Activated CD8-positive, alpha-beta memory T cell treated with anti-CD3 and anti-CD28 coated beads, Interleukin-2, amount 50 U/mL, for 4 hours (primary cell): ENCODE measurements at places on chromosomes 6 and 20.

- no peak for DNase-seq
Measured at GRCh38 chr6:6591778-6592465, 3.4 kb downstream of the LY86 start.

DNA sequence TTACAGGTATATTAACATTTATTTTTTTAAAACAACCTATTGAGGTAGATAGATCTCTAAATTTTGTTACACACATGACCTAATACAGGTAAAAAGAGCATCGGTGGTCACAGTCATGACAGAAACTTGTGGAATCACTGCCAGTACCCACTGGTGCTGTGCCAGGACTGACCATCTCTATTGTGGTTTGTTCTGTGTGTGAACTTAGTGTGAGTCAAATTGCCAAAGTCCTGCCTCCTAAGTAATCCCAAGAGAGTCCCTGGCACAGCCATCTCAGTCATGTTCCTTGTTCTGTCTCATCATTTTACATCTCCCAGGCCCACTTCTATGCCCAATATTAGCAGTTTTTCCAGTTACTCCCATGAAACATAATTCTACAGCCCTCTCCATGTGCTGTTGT lies 21.4 kb downstream of the GSTA2 start:
- no peak for DNase-seq

DNA sequence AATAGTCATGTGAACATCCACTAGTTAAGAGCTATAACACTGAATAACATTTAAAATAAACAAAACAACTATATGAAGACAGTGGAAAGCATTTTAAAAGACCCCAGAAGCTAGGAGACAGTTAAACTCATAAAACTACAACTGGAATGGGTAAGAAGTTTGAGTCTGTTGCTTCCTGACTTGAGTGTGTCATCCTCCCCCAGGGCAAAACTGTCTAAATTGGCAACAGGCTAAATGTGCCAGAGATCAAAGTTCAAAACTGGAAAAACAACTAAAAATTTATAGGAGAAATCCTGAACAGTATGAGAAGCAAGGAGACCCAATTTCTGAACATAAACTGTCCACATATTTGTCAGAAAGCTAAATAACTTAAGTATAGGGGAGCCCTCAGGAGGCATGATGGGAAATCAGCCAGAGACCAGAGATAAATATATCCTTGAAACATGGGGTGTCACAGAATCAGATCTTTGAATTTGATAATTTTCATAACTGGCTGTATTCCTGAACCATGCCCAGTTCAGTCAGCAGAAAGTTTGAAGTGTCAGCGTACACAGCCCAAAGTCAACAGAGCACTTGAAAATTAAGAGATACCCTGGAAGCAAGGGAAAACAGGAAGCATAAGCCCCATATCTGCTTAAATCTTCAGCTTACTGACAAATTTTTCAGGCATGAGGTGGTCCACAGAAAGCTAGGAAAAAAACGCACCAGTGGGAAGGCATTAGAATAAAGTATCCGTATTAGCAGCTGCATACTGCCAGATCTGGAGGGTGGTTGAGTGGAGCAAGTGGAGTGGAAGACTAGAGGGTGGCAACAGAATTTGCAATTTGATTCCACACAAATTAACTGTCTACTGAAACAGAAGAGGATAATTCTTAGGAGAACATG lies 516.1 kb upstream of the MAN1A1 start:
- no peak for DNase-seq

GRCh38 chr6:124797224-124797623 lies 165.0 kb upstream of the RNF217 start:
- no peak for DNase-seq

- DNase-seq = no peak
Measured at GRCh38 chr6:105178110-105178509, 1.7 kb downstream of the POPDC3 start.

DNA sequence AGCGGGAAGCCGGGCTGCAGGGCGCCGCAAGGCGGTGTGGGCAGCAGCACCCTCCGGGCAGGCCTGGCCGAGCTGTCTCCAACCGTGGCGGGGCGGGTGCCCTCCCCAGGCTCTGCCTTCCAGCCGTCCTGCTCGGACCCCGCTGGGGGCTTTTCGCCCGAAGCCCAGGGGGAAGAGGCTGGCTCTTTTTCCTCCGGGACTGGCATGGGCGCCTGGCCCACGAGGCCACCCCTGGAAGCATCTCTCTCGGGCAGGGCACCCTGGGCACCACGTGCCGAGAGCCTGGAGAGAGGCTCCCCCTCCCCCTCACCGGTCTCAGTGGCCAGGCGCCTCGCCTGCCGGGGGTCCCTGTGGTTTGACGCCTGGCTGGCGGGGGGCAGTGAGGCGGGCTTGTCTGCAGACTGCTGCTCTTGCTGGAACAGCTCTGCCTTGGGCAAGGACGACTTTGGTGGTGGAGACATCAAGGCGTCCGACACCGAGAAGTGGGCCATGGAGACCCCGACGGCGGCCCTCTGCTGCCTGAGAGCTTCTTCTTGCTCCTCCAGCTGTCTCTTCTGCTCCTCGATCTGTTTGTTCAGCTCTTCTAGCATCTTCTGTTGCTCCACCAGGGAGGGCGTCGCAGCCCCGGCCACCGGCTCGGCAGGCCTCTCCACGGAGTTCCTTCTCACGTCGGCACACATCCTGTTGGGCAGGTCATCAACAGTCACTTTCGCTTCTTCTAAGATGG lies 19.5 kb upstream of the TCFL5 start:
- no peak for DNase-seq

DNA sequence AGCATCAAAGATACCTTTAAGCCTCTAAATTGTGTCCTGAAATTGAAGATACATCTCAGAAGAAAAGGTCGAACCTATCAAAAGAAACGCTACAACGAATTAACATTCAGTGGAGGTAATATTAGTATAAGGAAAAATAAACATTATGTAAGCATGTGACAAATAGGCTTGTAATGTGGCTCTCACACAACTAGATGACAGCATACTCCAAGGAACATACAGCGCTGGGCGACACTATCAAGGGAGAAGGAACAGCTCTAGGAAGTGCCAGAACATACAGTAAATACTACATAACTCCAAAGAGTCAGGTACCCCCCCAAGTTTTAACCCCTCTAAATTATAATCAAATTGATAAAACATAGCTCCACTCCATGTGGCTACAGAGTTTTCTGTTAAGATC lies 103.5 kb downstream of the LAMP5 start:
- DNase-seq = no peak

GRCh38 chr6:11196511-11197174 lies 35.8 kb downstream of the NEDD9 start:
- DNase-seq = no peak

DNA sequence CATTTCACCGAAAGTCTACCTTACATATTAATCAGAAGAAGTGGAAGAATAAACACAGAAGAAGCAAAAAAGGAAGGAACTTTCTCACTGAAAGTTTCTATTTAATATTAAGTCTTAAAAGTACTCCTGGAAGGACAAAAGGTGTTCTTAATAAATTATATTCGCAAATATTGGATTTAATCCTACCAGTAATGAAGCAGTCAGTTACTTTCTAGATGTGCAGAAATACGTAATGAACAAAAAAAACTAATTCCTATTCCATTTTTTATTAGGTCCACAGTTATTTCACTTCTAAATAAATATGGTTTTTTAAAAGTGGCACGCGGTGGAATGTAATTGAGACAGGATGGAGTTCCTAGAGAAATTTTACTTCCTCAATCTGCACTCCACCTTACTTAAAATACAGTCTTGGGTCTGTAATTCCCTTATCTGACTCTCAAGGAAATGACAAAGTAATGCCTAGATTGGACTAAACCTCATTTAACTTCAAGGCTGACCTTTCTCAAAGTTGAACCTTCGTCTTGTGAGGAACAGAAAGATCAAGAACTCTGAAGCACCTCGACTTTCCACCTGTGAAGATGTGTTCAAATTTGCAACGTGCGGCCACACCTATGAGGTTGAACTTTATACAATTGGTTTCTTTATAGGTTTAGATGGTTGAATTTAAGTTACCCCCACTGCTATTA lies 1.1 kb upstream of the TRAM2 start:
- DNase-seq = no peak

GRCh38 chr6:139515511-139515910 lies 141.1 kb upstream of the CITED2 start:
- DNase-seq = no peak

DNA sequence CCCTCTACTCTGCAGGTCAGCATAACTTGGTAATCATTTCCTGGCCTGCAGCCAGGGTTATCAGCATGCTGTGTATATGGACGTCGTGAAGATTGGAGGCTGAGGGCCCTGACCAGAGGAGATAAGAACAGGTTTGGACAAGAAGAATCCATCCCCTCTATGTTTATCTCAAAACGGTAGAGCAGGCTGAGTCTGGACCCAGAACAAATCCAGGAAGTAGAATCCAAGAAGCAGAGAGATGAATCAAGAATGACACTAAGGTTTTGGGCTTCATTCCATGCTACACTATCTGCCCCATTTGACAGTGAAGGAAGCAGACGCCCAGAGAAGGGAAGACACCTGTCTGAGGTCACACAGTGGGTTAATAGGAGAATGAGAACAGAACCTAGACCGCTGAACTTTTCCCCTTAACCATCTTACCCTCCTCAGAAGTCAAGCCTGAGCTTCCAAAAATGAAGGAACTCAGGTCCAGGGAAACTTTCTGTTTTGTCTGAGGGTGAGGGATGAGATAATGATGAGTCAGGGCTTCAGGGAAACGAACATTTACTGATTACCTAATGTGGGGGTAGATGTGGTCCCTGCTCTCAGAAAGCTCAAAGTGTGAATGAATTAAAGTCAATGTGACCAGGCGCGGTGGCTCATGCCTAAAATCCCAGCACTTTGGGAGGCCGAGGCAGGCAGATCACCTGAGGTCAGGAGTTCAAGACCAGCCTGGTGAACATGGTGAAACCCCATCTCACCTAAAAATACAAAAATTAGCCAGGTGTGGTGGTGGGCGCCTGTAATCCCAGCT lies 9.4 kb upstream of the COMMD7 start:
- no peak for DNase-seq

DNA sequence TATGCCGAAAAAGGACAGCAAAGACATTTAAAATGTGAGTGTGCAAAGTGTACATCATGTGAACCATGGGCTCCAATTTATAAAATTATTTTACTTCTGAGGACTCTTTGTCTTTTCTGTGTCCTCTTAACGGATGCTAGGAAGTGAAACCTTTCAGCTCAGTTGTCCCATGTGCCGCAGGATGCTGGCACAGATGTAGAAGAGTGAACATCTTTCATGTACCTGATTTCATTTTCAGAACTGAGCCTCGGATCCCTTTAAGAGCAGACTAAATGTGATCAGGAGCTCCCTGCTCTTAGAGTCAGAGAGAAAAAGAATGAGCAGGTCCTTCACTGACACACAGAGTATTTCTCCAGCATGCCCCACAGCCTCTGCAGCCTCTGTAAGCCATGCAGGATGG lies 27.6 kb upstream of the FUCA2 start:
- no peak for DNase-seq

- DNase-seq = peak; percentile 45
Measured at GRCh38 chr20:46010491-46011391, 2.0 kb downstream of the MMP9 start.

- DNase-seq = no peak
Measured at GRCh38 chr20:6940048-6940447, 172.6 kb downstream of the BMP2 start.

- DNase-seq = no peak
Measured at GRCh38 chr6:166771701-166772100, 144.7 kb upstream of the RPS6KA2 start.

DNA sequence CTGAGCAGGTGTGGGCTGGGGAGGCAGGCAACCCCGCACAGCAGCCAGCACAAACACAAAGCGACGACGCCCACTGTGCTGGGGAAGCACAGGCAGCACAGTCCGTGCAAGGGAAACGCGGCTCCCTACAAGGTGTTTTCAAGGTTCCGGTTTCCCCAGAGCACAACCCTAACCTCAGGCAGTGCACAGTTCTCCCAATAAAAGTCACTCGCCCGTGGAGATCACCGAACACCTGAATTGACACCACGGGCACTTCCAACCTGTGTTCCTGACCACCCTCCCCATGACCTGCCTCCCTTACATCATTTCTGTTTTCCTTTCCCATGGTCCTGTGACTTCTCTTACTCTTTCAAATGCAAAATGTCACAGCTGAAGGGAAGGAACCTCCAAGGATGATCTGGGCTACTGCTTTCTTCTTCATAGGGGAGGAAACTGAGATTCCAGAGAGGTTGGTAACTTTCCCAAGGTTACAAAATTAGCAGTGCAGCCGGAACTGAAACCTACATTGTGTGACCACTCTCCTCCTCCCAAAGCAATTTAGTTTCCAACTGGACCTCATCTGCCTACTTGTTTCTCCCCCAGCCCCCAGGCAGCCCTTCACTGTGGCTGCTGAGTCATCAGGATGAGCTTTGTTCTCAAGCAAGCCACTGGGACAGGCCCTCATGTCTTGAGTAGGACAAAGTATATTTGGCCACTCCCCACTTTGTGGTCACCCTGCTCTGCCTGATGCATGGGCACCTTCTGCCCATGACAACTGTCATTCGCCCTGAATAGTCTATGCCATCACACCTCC lies 125.3 kb downstream of the ATXN1 start:
- no peak for DNase-seq

DNA sequence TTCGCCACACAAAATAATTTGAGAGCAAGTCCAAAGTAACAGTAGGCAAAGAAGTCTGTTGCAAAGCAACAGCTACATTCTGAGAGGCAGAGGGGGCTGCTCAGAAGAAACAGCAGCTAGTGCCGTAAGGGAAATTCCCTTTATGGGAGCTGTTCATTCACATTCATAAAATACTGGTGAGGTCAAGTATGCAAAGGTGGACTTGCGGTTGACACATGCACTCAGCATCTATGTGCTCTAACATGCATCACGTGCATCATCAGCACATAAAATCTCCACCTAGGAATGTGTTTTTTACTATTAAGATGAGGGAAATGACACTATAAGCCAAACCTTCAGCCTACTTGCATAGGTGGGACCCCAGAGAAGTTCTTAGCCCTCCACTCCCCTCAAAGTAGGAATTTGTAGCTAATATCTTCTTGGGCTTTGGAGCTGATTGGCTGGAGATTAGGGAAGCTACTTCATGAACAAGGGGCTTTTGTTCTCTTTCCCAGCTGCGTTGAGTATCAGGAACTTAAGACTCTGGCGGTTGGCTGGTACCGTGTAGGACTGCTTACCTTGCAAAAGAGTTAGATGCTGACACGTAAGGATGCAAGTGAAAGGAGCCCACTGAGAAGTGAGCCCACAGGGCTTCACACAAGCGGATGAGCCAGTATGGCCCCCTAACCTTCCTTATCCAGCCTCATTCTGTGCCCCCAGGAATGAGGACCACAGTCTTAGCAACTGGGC lies 12.4 kb downstream of the CST3 start:
- no peak for DNase-seq
